ENCODE measurements at places on chromosomes 1 and 21.

- DNase-seq = no peak
Measured at GRCh38 chr1:178870944-178871343, at the start of gene ANGPTL1. TSS of gene ANGPTL1 (minus strand) at chr1:178871077. CDS start at chr1:178865776, 5,301 bp downstream.

DNA sequence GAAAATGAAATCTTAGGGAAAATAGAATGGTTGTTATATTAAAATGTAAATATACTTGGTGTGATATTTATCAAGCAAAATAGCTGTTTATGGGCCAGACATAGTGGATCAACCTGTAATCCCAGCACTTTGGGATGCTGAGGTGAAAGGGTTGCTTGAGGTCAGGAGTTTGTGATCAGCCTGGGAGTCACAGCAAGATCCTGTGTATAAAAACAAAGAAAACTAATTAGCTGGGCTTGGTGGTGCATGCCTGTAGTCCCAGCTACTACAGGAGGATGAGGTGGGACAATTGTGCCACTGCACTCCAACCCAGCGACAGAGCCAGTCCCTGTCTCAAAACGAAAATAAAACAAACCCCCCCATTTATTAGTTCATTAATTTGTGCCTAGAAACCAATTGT, 21.6 kb upstream of the CFHR1 start:
- DNase-seq = no peak

DNA sequence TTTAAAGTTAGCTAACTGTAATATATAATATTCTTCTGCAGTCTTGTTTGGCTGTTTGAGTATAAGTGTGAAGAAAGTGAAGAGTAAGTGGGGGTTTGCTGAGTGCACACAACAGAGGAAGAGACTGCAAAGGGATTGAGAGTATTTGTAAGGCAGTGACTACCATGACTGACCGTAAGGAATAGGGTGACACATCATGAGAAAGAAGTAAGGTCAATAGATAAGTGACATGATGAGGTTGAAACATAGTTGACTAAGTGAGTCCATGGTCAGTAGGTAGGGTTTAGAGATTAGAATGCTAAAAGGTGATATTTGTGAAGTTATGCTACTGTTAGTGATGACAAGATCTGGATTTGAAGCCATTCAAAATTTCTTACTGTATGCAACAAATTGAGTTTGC, 27.7 kb downstream of the WARS2 start:
- no peak for DNase-seq

DNA sequence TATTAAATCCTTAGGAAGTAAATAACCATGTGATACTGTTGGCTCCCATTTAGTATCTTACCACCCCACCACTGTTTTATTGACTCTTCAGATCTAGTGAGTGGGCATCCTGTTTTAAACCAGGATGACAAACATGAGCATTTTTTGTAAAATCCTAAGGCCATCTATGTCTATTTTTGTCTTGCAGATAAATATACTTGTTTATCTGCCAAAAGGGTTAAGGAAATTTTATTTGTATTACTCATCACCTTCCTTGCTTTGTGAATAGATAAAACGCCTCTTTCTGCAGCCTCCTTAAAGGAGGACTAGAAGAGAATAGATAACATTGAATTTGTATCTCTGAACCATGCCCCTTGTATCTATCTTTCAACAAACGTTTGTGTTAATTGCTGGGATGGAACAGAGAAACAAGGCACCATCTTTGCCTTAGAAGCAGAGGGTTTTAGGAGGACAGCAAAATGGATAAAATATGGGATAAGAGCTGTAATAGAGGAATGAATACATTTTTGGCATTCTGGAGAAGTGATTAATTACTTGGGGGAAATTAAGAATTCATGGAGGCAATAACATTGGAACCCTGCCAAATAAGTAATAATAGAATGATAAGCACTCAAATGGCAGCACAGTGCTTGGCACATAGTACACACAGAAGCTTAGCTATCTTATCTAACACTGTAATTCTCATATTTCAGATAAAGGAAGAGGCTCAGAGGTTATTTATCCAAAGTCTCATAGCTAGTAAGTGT, 14.7 kb downstream of the YTHDF2 start:
- no peak for DNase-seq

- DNase-seq = no peak
Measured at GRCh38 chr1:60461925-60462595, 388.5 kb upstream of the C1orf87 start.

- DNase-seq = no peak
Measured at GRCh38 chr1:15153184-15153841, at the start of gene TMEM51. TSS of gene TMEM51 (plus strand) at chr1:15153747. CDS start at chr1:15215088, 61,341 bp downstream.

GRCh38 chr21:40278345-40278744, 411.1 kb downstream of the PCP4 start:
- DNase-seq = no peak

DNA sequence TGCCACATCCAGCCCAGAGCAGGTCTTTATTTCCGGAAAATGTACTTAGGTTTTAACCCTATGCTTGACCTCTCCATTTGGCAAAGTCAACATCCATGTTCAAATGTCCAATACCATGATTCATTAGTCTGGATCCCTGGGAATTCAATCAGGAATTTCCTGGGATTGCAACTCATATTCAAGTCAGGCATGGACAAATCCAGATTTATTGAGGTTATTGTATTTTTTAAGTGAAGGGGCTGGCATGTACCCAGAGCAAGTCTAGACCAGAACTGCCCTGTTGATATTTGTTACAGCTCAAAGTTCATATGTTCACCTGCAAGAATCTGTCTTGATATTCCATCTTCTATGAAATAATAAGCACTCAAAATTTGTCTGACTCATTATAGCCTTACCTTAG, 521.1 kb downstream of the ADGRL2 start:
- DNase-seq = no peak

- DNase-seq = no peak
Measured at GRCh38 chr1:117627546-117628130, 21.8 kb downstream of the TENT5C start.

DNA sequence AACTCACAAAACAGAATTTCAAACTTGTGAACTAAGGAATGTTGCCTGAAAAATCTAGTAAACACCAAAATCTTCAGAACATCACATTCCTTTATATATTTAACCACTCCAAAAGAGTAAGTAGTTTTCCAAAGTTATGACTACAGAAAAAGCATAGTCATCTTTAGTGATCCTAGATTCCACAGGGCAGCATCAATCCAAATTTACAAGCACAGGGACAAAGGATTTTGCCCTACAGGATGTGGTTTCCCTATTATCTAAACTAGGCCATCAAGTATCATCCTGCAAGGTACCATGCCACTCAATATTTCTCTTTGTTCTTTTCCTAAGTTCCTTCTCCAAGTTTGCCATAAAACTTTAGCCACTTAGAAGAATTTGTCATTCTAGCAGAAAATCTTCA, 33.0 kb downstream of the COP1 start:
- DNase-seq = no peak

DNA sequence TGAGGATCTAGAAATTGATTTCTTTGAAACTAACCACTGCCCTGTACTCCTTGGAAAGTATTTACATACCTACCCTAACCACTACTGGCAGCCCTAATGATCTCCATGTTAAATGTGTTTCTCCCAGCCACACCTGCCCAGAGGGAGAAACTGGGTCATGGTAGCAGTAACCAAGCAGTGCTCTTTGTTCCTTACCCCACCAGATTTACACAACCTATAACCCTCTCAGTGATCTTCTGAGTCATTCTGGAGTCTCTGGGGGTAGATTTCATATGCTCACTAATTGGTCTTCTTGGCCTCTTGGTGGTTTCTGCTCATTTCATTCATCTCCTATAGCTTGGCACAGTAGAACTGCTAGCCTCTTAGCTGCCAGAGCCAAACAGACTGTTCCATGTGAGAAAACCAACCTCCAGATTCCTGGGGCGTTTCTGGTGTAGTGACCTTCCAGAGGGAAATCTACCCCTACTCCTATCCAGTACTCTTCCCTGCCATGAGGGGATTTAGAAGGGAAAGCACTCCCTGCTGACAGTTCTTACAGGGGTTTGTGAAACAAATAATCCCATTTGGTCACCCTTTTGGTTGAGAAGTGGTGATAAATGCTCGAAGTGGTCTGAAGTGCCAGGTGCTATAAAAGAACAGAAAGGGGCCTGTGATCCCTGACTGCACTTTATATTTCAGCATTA, 36.2 kb upstream of the LRIG2 start:
- DNase-seq = no peak

DNA sequence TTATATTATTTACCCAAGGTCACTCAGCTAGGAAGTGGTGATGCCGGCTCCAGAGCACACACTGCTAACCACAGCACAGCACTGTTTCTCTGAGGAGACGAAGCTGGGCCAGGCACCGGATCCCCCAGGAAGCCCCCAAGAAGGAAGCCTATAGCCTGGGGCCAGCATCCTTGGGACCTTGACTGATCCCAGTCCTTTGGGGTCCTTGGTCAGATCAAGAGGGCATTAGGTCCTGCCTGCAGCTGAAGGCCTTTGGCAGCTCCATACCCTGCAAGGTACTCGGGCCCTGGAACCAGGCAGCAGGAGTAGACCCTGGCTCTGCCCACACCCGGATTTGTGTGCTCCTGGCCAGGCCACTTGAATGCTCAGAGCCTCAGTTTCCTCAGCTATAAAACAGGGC, 128.0 kb downstream of the LACTBL1 start:
- DNase-seq = no peak

- peak; percentile 45 for DNase-seq
Measured at GRCh38 chr1:9181176-9181906, 52.4 kb upstream of the GPR157 start.

DNA sequence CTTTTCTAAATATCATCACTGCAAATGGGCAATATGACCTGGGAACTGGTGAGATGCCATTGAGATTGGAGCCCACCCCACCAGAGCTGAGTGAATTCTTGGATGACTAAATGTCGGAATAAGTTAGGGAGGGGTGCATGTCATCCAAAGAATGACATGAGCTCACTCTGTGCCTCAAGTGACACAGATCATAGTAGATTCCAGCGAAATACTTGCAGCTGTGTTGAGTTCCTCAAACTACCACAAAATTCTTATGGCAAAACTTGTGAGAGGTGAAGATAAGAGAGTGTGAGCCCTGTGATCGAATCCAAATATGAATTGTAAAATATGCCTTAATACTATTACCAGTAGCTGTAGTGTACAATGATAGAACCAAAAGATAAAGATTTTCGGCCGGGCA, 2.3 kb upstream of the TCP10L start:
- no peak for DNase-seq

DNA sequence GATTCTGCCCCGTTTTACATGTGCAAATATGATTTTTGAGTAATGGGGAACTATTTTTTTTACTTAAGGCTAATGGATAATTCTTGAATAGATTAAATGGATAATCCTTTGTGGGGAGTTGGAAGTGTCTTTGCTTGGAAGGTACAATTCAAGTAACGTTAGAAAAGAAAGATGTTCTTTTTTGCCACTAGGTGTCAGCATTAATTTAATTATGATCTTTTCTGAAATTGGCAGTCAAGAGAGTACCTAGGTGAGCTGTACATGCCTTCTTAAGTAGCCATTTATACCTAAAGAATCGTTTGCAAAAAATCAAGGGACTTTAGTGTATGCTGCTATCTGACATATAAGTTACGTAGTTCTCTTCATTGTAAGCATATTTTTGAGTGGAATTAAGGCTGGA, 2.2 kb downstream of the FBXO28 start:
- DNase-seq = no peak

GRCh38 chr1:234531151-234531635, 52.2 kb upstream of the TARBP1 start:
- no peak for DNase-seq

GRCh38 chr1:230778916-230779590, 31.9 kb downstream of the CAPN9 start:
- DNase-seq = no peak

- DNase-seq = no peak
Measured at GRCh38 chr1:109598655-109599054, 20.8 kb downstream of the GNAT2 start.

- DNase-seq = no peak
Measured at GRCh38 chr1:7098641-7099040, 313.4 kb downstream of the CAMTA1 start.

- no peak for DNase-seq
Measured at GRCh38 chr1:13513063-13513894, 524 bp downstream of the LRRC38 start.

- DNase-seq = no peak
Measured at GRCh38 chr1:166947398-166948043, 27.8 kb downstream of the ILDR2 start.

DNA sequence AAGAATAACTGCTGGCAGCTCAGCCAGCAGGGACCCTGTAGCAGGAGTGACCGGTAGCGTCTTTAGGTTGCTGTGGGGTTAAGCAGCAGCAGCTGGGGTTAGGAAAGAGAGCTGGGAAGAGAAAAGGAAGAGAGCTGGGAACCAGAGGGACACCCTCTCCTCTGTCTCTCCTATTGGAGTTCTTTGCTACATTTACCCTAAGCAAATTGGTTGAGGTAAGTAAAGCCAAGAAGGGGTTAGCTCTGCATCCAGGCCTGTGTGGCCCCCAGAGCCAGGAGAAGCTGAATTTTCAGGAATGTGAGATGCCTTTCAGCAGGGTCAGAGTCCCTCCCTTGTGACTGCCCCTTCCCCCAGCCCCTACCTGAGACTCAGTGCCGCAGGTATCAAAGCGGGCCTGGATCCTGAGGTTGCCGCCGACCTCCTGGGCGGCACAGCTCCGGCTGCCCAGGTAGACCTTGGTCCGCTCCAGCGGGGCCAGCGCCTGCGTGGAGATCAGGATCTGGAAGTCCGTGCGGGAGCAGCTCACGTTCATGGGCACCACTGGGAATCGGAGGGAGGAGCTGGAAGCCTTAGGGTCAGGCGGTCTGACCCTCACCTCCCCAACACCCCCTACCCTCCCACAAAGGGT, 16.4 kb downstream of the CDCP2 start:
- DNase-seq = no peak

DNA sequence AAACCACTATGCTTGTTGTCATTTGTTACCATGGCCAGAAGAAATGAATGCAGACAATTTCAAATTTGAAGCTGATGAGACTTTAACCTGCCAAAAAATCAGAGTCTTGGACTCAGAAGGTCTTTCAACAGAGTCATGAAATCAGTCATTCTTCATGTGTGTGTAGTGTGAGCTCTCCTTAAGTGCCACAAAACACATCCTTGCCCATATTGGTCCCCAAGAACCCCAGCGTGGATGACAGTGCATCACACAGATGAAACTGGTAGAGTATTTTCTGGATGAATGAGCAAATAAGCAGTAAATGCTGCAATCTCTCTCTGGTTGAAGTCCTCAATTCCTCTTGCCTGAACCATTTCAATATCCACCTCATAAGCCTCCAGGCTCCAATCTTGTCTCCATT, 28.7 kb upstream of the ETS2 start:
- no peak for DNase-seq

DNA sequence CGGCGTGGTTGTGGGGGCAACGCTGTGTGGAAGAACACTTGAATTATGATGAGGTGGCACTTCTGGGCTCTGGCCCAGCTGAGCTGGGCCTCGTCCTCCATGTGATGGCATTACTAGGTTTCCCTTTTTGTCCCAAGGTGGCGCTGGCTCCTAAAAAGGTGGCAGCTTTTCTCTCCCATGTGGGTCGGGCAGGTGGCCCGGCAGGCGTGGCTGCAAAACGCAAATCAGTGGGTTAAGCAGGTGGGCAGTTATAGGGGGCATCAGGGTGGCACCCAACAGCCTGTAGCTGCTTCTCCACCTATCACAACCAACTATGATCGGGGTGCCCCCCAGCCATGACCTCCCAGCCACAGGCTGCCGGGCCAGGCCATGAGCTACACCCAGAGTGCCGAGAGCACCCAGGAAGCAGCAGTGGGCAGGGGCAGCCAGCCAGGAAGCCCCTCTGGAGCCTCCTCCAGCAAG, 59.6 kb downstream of the KCNAB2 start:
- no peak for DNase-seq

Data from stimulated activated CD4-positive, alpha-beta T cell treated with anti-CD3 and anti-CD28 coated beads, TNF-alpha, amount 100 ng/mL, for 1 hour (primary cell).